ENCODE measurements at places on chromosomes 1 and 21.

DNA sequence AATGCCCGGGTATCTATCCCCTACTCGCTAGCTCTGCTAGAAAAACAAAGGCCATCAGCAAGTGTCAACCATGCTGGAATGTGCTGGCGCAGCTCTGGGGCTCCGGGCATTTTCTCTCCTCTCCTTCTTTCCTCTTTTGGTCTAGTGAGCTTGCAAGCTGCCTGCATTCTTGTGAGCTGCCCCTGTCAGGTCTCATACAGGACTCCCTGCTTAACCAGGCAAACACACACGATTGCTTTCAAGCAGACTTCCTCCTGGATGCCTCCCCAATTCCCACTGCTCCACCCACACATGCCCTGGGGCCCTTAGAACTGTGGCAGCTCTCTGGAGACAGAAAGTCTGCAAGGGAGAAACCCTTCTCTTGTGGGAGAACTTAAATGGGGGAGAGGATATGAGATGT lies 35.7 kb upstream of the SUCO start:
- DNase-seq, result peak; percentile 72

GRCh38 chr1:86207323-86207722 lies 50.8 kb upstream of the COL24A1 start:
- no peak for DNase-seq

GRCh38 chr21:16792101-16792500 lies 720.7 kb upstream of the CXADR start:
- DNase-seq, result no peak

GRCh38 chr1:109543988-109544735 lies 4.3 kb upstream of the GNAI3 start:
- no peak for DNase-seq

DNA sequence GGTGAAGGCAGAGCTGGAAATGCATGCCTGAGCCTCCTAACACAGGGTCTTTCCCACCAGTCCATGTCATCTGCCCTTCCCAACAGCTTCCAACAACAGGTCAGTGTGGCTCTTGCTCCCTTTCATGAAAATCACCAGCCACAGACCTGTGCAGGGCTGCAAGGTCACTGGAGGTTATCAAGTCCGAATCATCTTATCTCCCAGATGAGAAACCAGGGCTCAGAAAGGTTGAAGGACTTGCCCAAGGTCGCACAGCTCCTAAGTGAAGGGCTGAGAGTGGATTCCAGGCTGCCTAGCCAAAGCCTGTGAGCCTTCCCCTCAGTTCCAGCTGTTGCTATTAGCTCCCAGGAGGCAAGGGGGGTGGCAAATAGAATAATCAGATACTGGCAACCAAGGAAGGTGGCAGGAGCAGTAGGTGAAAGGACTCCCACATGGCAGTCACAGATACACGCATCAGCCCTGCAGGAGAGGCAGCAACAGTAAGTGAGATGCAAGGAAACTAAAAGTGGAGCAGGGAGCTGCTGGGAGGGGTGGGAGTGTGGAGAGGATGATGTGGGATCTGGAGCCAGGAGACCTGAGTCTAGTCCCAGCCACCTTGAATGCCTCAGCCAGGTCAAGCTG lies 74.2 kb downstream of the SSBP3 start:
- no peak for DNase-seq

GRCh38 chr1:89823679-89824292 lies 3.0 kb downstream of the LRRC8D start:
- DNase-seq, result no peak

GRCh38 chr1:63621698-63622097 lies 28.5 kb downstream of the PGM1 start:
- DNase-seq, result no peak

DNA sequence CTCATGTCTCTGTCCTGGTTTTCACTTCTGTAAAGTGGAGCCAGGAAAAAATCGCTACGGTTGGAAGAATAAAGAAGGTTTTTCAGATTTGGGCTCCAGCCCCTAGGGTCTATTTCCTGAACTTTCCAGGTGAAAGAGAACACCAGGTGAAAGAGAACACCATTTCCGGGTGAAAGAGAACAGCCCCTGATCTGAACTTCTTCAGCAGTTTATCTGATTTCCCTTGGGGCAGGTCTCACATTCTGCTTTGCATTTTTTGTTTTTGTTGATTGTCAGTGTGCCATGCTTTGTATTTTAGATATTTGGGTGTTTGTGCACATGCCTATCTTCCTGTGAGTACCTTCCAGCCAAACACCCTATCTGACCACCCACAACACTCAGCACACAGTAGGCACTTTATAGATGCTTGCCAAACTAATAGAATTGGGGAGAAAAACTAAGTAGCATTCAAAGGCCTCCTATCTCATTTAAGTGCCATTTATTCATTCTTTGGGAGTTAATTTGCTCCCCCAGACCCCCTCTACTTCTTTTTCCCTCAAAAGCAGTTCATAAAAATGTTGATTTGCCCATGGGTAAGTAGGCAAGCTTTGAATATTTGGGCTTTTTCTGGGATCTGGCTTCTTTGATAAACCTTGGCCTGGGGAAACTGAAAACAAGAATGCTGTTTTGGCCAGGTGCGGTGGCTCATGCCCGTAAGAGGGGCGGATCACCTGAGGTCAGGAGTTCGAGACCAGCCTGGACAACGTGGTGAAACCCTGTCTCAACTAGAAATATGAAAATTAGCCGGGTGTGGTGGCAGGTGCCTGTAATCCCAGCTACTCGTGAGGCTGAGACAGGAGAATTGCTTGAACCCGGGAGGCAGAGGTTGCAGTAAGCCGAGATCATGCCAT lies 2.2 kb downstream of the NAV1 start:
- no peak for DNase-seq

DNA sequence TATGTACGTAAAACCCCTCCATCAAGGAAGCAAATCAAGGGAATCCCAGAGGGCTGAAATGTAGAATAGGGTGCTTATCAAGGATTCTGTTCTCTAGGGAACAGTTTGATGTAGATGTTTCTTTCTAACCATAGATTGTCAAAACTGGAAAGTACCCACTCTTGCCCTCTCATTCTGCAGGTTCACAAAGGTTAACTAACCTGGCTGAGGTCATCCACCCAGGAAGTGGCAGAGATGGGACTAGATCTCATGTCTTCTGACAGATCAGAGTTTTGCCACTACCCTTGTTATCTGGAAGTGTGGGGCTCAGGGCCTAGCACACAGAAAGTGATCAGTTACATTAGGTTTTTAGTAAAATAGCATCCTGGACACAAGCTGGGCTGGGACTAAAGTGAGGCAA lies 47.4 kb downstream of the GFI1 start:
- DNase-seq, result no peak

DNA sequence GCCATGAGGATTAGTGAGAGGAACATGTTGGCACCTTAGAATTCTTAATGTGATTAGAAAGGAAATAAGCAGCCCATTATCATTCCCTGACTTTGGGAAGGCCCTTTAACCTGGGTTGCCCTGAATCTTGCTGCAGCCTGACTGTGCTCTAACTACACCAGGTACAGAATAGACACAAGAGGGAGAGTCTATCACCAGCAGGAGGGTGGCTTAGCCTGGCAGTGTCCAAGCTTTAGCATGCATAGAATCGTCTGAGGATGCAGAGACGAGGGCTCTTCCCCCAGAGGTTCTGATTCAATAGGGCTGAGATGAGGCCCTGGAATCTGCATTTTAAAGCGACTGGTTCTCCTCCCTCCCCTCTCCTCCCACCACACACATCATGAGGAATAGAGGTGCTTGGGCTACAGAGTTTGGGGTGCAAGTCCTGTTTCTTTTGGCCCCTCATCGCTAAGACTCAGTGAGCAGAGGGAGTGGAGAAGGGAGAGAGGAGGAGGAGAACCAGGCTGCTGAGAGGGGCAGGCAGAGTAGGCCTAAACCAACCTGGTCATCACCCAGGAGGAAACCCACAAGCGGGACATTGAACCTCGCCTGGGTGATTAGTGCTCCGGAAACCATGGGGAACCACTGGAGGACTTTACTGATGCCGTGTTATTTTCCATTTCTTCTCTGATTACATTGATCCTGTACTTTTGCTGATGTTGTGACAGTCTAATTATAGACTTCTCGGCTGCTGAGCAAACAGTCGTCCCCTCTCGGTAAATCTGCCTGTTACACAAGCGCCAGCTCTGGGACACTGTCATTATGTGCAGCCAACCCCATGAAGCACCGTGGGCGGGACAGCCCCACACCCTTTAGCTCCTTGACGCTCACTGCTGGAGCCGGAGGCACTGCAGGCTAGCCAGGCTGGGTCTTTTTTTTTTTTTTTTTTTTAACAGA lies 6.3 kb upstream of the TENT5C start:
- no peak for DNase-seq

- DNase-seq, result no peak
These were observed 45.4 kb downstream of the SLC45A1 start for GRCh38 chr1:8363186-8363766.

DNA sequence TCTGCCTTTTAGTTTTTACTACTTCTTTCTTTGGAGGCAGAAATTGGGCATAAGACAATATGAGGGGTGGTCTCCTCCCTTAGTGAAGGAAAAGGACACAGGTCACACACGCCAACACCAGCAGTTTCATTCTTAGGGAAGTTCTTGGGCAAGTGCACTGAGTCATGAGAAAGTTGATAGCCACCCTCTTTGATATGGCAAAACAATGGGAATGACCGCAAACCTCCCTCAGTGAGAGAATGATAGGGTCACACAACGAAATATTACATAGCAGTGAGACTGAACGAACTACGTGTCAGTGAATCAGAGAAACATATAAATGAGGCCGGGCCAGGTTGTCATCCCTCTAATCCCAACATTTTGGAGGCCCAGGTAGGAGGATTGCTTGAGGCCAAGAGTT lies 20.0 kb downstream of the IL6R start:
- DNase-seq, result no peak

- peak; percentile 90 for DNase-seq
These were observed at the start of gene IFNLR1 for GRCh38 chr1:24186993-24187790. TSS of gene IFNLR1 (minus strand) at chr1:24187289. CDS start at chr1:24187248, 41 bp downstream.

GRCh38 chr1:172941471-172941870 lies 109.3 kb downstream of the TNFSF18 start:
- no peak for DNase-seq

GRCh38 chr1:50529510-50529909 lies 106.3 kb upstream of the DMRTA2 start:
- DNase-seq, result peak; percentile 6

- no peak for DNase-seq
These were observed 41.5 kb upstream of the TSNAX start for GRCh38 chr1:231487019-231487418.

- DNase-seq, result no peak
These were observed 76.8 kb upstream of the COX20 start for GRCh38 chr1:244758708-244759107.

Data from GM23338 (cell line).